Activated CD8-positive, alpha-beta T cell treated with anti-CD3 and anti-CD28 coated beads for 36 hours (primary cell): ENCODE measurements at places on chromosomes 4 and X. TPM values are rescaled to one million over a fixed set of nuclear protein-coding genes. Genes with fewer than 3 reads are reported as not detected.

GRCh38 chr4:39205000-39205399, 22.7 kb downstream of the WDR19 start:
- no peak overlapping the region for H3K27ac ChIP-seq
- H3K36me3 ChIP-seq, result peaks cover 21% of the 10 kb centered on the region
- H3K4me1 ChIP-seq, result no peaks in the 10 kb centered on the region

DNA sequence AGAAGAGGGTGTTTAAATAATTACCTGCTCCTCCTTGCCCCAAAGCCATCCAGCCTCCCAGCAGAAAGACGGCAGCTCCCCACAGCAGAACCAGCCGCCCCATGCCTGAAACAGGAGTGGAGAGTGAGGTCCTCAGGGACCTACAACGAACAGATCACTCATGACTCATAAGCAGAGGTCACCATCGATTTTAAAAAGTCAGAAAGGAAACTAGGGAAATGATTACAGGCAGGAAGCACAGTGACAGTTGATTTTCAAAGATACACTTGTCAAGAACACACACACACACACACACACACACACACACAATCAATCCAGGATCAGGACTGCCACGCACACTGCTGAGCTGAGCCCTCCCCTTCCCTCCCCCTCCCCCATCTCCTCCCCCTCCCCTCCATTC, at the start of gene CRLF2:
TSS of gene CRLF2 (minus strand) at position 118 of the 400 bp plus-strand sequence. CDS start at position 103, 15 bp downstream.
- H3K4me1 ChIP-seq, result peaks cover 28% of the 10 kb centered on the region
- DNase-seq, result peak; percentile 41
- no peaks in the 10 kb centered on the region for H3K36me3 ChIP-seq
- H3K4me3 ChIP-seq, result peak within 1 kb of the TSS; percentile 8

DNA sequence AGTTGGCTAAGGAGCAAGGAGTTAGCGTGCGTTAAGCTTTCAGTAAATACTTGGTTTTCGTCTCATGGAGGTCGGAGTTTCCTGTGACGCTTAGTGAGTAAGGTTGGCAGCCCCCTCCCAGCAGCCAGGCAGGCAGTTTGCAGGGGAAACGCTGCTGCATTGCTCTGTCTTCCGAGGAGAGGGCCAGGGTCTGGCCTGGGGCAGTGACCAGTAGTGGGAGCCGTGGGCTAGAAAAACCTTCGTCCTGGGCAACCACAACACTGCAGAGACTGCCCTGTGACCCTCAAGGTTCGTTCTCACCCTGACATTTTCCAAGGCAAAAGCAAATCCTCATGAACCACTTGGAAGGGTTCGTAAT, 432 bp downstream of the TMEM175 start:
- H3K27ac ChIP-seq, result peak overlapping the region; percentile 96
- peak overlapping the region; percentile 91 for H3K4me3 ChIP-seq
- H3K27me3 ChIP-seq, result no peaks in the 10 kb centered on the region
- no peak for DNase-seq
- H3K4me1 ChIP-seq, result peaks cover 44% of the 10 kb centered on the region
- H3K36me3 ChIP-seq, result no peaks in the 10 kb centered on the region

DNA sequence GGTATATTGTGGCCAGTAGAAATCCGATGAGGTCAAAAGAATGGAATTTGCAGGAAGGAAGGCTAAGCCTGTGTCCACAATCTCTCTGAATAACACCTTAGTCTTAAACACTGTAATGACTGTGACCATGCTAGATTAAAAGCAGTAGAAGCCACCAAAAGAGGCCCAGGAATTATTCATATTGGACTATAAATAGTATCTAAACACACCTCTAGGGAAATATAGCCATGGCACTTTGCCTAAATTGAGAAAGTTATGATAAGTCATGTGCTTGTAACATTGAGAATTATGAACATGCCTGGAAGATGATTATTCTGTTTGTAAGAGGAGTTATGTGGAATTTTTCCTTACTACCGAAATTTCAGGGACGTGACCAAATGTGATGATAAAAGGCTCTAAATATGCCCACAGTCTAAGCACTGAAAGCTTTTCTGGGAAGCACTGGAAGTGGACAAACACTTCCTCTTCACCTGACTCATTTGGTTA, 298.5 kb downstream of the KCTD8 start:
- no peak for DNase-seq
- no peak overlapping the region for H3K27ac ChIP-seq
- H3K4me1 ChIP-seq, result no peaks in the 10 kb centered on the region
- no peaks in the 10 kb centered on the region for H3K27me3 ChIP-seq
- no peaks in the 10 kb centered on the region for H3K36me3 ChIP-seq

- no peak overlapping the region for H3K27ac ChIP-seq
- DNase-seq, result no peak
- no peaks in the 10 kb centered on the region for H3K4me1 ChIP-seq
- H3K36me3 ChIP-seq, result no peaks in the 10 kb centered on the region
- H3K27me3 ChIP-seq, result no peaks in the 10 kb centered on the region
- H3K4me3 ChIP-seq, result no peak overlapping the region
Measured at GRCh38 chr4:156954587-156954986, 17.0 kb downstream of the PDGFC start.

- no peak for DNase-seq
- H3K4me3 ChIP-seq, result no peak overlapping the region
Measured at GRCh38 chr4:26839016-26839415, 21.6 kb upstream of the STIM2 start.

GRCh38 chr4:56240554-56241174, 146.6 kb downstream of the AASDH start:
- DNase-seq, result no peak
- H3K4me3 ChIP-seq, result no peak overlapping the region
- H3K36me3 ChIP-seq, result no peaks in the 10 kb centered on the region
- no peaks in the 10 kb centered on the region for H3K4me1 ChIP-seq
- H3K27ac ChIP-seq, result no peak overlapping the region

DNA sequence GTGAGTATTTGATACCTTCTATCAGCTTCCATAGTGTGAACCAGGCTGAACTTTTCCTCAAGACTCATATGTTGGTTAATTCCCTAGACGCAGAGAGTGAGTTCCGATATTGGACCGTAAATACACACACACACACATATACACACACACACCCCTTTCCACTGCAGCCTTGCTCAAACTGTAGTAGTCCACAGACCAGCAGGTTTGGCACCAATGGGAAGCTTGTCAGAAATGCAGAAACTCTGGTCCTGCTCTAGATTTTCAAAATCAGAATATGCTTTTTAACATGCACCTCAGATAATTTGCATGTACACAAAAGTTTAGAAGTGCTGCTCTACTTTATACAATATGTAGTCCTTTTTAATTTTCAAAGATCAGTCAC, 27.6 kb upstream of the ZNF280C start:
- no peaks in the 10 kb centered on the region for H3K36me3 ChIP-seq
- no peak overlapping the region for H3K27ac ChIP-seq
- H3K27me3 ChIP-seq, result no peaks in the 10 kb centered on the region
- no peak for DNase-seq
- H3K4me1 ChIP-seq, result no peaks in the 10 kb centered on the region
- no peak overlapping the region for H3K4me3 ChIP-seq

DNA sequence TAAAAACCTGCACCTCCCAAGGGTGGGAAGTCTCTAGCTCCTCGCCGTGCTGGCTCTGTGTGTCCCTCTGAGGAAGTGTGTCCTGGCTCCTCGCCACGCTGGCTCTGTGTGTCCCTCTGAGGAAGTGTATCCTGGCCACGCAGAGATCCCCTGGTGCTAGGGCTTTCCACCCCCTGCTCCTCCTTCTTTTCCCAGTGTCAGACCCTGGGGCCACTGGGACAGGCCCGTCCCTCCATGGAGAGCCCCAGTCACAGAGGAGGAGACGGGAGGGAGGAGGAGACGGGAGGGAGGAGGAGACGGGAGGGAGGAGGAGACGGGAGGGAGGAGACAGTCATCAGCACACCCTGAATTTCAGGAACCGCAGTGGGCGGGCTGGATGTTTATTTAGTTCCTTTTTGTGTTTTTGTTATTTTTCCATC, 53.8 kb upstream of the HGFAC start:
- H3K4me3 ChIP-seq, result no peak overlapping the region
- no peak for DNase-seq
- H3K4me1 ChIP-seq, result peaks cover 2% of the 10 kb centered on the region
- H3K27me3 ChIP-seq, result peaks cover 3% of the 10 kb centered on the region

GRCh38 chr4:3708103-3708510, 58.1 kb upstream of the ADRA2C start:
- no peak overlapping the region for H3K27ac ChIP-seq
- no peak overlapping the region for H3K4me3 ChIP-seq
- no peaks in the 10 kb centered on the region for H3K4me1 ChIP-seq
- H3K27me3 ChIP-seq, result peaks cover 12% of the 10 kb centered on the region

DNA sequence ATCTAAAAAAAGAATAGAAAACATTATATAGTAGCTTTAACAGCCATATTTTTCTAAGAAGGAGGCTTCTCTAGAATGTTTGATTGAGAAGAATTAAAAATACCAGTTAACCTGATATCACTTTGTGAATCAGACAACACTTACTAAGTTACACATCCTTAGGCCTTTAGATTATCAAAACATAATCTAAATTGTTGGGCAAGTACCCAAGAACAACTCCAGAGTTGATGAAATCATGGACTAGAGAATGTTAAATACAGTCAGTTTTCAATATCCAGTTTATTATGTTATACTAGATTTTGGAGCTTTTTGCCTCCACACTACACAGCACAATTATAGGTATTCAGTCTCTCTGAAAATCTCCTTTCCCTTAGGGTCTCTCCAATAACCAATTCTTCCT, 39.6 kb downstream of the ARL13A start:
- H3K4me1 ChIP-seq, result no peaks in the 10 kb centered on the region
- peaks cover 14% of the 10 kb centered on the region for H3K36me3 ChIP-seq
- no peak for DNase-seq
- no peak overlapping the region for H3K4me3 ChIP-seq
- no peak overlapping the region for H3K27ac ChIP-seq

- H3K4me1 ChIP-seq, result no peaks in the 10 kb centered on the region
- DNase-seq, result no peak
Measured at GRCh38 chr4:47640911-47641310, 155.8 kb downstream of the ATP10D start.

DNA sequence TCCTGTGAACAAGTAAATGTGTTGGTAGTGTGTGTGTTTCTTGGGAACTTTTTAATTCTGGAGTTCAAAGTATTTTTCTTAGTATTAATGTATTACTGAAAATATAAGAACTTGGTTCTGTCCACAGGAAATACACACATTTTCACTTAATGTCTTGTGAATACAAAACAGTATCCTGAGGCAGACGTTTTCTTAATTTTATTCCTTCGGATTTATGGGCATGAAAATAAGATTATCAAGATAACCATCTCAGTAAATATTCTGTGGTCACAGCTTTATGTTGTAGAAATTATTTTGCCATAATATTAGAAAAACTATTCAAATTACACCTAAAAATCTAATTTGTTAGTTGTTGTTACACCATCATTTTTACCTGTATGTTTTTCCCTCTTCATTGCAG, 29.8 kb downstream of the NFKB1 start:
- no peak for DNase-seq
- no peaks in the 10 kb centered on the region for H3K27me3 ChIP-seq
- peak overlapping the region; percentile 76 for H3K27ac ChIP-seq

- H3K36me3 ChIP-seq, result no peaks in the 10 kb centered on the region
- peak within 1 kb of the TSS; percentile 16 for H3K27ac ChIP-seq
- H3K4me3 ChIP-seq, result peak within 1 kb of the TSS; percentile 71
- peaks cover 16% of the 10 kb centered on the region for H3K27me3 ChIP-seq
- DNase-seq, result peak; percentile 32
- peaks cover 30% of the 10 kb centered on the region for H3K4me1 ChIP-seq
Measured at GRCh38 chr4:76305971-76306881, at the start of gene STBD1. Gene STBD1 (plus strand): TSS chr4:76306733. CDS start chr4:76306770, 37 bp downstream.

DNA sequence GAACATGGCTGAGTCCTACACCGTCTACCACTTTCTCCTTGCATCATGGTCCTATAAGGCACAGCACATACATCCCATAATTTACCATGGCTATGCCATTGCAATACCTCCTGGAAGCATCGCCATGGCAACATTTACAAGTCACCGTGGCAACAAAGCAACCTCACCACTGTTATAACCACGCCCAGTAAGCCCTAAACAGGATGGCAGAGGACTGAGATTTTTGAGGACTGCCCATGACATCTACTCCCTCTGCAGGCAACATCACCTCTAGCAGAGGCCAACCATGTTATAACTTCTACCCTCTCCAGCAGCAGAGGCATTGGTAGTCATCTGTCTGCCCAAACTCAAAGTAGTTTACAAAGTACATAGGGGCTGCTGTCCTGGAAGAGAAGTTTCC, 29.7 kb downstream of the BCOR start:
- H3K27ac ChIP-seq, result no peak overlapping the region
- peaks cover 56% of the 10 kb centered on the region for H3K36me3 ChIP-seq
- no peaks in the 10 kb centered on the region for H3K27me3 ChIP-seq
- H3K4me1 ChIP-seq, result peaks cover 64% of the 10 kb centered on the region
- DNase-seq, result peak; percentile 12

DNA sequence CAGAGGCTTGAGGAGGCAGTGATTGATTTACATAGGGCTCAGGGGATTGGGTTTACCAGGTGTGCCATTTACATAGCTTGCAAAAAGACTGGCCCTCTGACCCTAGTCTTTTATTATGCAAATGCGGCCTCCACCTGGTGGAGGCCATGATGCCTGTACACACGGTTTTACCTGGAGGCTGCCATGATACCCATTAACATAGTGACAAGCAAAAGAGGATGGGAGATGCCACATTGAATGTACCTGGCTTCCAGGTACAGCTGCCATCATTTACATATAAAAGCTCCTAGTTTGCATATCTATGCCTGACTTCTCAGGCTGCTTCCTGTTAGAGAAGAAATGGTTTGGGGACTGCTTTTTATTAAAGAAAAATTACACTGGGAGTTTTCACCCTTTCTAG, 72.0 kb downstream of the NEXMIF start:
- H3K27me3 ChIP-seq, result no peaks in the 10 kb centered on the region
- no peaks in the 10 kb centered on the region for H3K36me3 ChIP-seq
- no peak overlapping the region for H3K4me3 ChIP-seq
- no peak overlapping the region for H3K27ac ChIP-seq
- DNase-seq, result no peak

GRCh38 chr4:158778712-158779111, 9.9 kb downstream of the FNIP2 start:
- no peaks in the 10 kb centered on the region for H3K27me3 ChIP-seq
- no peak overlapping the region for H3K4me3 ChIP-seq
- no peak overlapping the region for H3K27ac ChIP-seq

- H3K27ac ChIP-seq, result no peak overlapping the region
- H3K36me3 ChIP-seq, result peaks cover 5% of the 10 kb centered on the region
- no peak overlapping the region for H3K4me3 ChIP-seq
- no peaks in the 10 kb centered on the region for H3K27me3 ChIP-seq
- H3K4me1 ChIP-seq, result peaks cover 28% of the 10 kb centered on the region
- no peak for DNase-seq
Measured at GRCh38 chr4:113781439-113782040, 20.0 kb upstream of the CAMK2D start.

LNX1 gene
- not detected for total RNA-seq

VGLL1 gene
- total RNA-seq, result not detected

TCEANC gene
- 1.3 TPM for total RNA-seq

SERTM2 gene
- not detected for total RNA-seq

IL13RA1 gene
- not detected for total RNA-seq

AKAP14 gene
- total RNA-seq, result not detected

RNF150 gene
- 0.43 TPM for total RNA-seq

STOX2 gene
- total RNA-seq, result not detected

PDCL2 gene
- not detected for total RNA-seq

GLRA3 gene
- not detected for total RNA-seq

BCOR gene
- total RNA-seq, result 38.3 TPM

ASB12 gene
- total RNA-seq, result 0.27 TPM
